ENCODE measurements at places on chromosomes 12 and 14. TPM values are rescaled to one million over a fixed set of nuclear protein-coding genes. Genes with fewer than 3 reads are reported as not detected.

DNA sequence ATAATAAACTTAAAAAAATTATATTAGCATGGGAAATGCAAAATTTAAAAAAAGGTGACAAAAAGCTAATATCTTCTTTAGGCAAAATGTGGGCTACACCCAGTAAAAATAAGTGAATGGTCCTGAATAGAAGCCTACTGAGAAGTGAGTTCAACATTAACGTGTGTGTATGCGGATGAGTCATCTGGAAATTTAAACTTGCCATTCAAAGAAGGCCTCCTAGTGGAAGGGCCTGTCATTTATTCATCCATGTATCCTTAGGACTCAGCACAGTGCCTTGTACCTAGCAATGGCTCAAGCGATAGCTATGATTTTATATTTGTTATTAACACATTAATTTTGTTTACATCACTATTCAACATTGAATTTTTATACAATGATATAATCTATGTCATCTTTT lies 226.2 kb downstream of the NUBPL start:
- DNase-seq, result no peak

- DNase-seq, result no peak
Observed at GRCh38 chr12:41942354-41942753, 202.3 kb downstream of the GXYLT1 start.

GRCh38 chr12:118334241-118334640 lies 38.5 kb downstream of the TAOK3 start:
- no peak for DNase-seq

DNA sequence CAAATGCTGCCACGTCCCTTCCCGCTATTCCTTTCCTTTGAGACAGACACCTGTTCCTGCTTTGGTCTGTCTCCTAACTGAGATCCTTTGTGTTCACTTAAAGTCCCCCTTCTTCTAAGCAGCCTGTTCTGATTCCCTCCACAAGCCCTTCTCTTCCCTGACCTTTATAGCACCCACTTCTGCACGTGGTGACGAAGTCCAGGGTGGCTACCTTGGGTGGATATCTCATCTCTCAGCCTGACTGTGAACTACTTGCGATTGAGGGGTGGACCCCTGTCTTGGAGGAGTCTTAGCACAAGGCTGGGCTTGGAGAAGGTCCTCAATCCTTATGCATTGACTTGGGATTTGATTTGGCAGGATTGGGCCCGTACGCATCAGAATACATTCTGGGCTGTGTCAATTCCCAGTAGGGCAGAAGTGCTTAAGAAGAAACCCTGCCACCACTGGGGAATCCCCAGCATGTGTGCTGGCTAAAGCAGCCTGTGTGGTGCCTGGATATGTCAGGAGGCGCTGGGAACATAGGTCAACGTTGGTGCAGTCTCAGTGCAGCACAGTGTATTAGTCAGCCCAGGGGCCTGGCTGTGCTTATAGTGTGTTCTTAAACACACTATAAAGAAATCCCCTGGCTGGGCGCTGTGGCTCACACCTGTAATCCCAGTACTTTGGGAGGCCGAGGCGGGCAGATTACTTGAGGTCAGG lies 23.6 kb downstream of the KRT80 start:
- DNase-seq, result no peak

GRCh38 chr14:93299866-93300265 lies 33.0 kb downstream of the BTBD7 start:
- DNase-seq, result no peak

GRCh38 chr12:78519422-78519821 lies 345.2 kb upstream of the SYT1 start:
- no peak for DNase-seq

- DNase-seq, result no peak
Observed at GRCh38 chr12:96338852-96339471, 61.3 kb downstream of the CDK17 start.

GRCh38 chr14:83133981-83134645 lies 1600.5 kb upstream of the SEL1L start:
- no peak for DNase-seq

DNA sequence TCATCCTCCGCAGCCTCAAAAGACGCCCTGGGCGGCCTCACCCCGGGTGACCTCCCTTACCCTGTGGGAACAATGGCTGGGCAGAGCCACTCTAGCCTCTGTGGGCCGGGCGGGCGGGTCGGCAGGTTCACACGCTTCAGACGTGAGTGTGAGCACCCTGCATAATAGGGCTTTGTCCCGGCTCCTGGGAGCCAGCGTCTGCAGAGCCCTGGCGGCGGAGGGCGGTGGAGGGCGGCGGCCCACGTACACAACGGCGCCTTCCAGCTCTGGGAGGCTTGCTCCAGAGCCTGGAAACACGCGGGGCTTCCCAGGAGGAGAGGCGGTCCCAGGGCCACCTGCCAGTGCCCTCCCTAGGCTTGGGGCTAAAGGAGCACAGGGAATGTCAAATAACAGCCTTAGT lies 205.6 kb downstream of the BCL11B start:
- no peak for DNase-seq

GRCh38 chr12:117352206-117352605 lies 9.2 kb downstream of the NOS1 start:
- DNase-seq, result no peak

GRCh38 chr14:71534506-71534905 lies 397.7 kb upstream of the RGS6 start:
- no peak for DNase-seq

DNA sequence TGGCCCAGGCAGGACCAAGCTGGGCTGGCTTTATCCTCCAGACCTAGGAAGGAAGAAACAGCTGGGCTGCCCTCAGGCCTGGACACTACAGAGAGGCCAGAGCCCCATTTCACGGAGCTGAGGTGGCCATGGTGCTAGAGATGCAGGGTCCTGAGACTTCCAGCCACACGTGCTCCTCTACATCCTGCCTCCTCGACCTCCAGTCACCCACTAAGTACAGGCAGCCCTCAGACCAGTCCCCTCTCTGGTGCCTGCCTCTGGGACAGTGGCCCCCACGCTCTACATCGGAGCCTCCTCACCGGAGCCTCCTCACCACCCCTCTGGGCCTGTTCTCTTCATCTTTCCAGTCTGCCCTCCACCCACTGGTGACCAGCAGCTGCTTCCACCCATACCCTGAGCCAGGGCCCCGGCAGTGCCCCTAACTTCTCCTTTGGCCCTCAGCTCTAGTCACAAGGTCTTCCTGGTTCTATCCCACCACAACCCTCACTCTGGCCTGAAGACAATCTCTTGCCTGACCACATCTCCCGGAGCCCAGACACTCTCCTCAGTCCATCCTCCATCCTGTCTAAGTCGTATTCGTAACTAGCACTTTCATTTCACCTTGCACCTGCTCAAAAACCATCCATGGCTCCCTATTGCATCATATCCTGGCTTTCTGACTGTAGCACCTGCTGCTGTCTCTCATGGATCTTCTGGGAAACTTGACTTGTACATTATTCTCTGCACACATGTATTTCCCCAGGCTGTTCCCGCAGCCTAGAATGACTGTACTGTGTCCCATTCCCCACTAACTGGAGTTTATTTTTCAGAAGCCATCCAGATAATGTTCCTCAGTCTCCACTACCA lies 43.9 kb downstream of the DIO3 start:
- DNase-seq, result no peak

GRCh38 chr14:51609251-51609954 lies 42.3 kb upstream of the FRMD6 start:
- DNase-seq, result no peak

DNA sequence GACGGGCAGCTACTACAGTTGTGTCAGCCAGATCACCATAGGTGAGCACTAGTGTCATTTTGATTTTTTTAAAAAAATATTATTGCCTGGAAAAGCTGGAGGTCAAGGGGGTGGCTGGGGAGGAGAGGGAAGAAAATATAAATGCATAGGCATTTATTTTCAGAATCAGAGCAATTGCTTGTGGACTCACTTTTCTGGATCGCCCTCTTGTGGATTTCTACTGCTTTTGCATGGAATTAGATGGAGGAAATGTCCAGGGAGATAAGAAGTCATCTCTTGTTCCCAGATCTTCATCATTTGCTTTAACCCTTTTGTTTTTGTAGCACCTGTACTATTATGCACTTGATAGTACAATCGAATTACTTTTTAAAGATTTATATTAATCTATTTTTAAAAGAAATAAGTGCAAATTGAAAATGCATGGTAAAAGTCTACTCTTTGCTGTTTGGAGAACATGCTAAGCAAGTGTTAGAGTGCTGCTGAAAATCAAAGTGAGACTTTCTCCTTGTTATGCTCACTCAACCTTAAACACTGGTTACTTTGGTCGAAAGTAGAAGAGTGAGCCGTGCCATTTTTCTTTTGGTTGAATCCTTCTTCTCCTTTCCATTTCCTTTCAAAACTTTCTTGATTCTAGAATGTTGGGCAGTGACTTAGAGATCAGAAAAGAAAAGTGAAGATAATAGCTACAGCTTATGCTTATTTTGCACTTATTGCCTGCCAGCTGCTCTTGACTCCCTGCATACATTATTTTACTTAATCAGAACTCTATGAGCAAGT lies 60.6 kb upstream of the ANO4 start:
- no peak for DNase-seq

DNA sequence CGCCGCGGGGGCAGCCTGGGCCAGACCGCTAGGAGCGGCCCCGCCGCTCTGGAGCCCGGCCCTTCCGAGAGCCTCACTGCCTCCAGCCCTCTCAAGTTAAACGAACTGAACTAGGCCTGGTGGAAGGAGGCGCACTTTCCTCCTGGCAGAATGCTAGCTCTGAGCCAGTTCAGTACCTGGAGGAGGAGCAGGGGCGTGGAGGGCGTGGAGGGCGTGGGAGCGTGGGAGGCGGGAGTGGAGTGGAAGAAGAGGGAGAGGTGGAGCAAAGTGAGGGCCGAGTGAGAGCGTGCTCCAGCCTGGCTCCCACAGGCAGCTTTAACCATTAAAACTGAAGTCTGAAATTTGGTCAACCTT lies 5.3 kb downstream of the LTB4R start:
- no peak for DNase-seq

DNA sequence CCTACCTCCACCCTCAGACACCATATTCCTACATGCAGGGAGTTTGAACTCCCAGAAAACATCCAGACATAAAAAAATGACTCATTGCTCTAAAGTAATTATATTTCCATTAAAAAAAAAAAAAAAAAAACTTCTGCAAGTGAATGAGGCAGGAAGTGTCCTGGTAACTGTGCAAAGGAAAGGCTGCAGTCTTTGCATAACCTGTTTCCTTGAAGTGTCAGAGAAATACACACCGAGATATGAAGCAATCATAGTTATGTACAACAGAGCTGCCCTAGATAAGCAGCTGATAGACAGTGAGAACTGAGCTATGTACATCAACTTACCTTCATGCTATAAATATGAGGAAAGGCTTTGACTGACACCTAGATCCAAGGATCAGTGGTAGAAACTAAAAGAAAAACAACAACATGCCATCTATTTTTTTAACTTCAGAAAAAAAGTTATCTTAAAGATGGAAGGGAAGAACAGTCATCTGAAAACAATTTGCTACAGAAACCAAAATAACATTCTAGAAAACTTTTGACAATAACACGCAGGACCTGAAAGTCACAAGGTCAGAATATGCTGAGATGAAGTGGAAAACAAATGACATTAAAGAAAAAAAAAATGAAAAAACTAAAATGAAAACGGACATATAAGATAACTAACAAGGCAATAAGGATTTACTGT lies 263.2 kb downstream of the SEC23A start:
- DNase-seq, result no peak

DNA sequence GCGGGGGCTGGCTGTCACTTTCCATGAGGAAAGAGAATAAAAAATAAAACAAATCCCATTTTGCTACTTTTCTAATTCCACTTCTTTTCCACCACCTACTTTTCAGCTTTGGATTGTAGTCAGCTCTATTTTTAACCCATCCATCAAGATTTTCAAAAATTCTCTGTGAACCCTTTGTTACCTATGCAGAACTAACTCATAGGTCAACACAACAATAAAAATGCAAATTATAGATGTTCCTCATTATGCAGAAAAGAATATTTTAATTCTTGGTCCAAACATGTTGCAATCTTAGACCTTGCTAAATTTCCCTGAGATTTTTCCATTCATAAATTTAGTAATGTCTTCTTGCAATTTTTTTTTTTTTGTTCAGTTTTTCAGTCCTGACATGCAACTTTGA lies 454.5 kb downstream of the ADAMTS20 start:
- DNase-seq, result no peak

DNA sequence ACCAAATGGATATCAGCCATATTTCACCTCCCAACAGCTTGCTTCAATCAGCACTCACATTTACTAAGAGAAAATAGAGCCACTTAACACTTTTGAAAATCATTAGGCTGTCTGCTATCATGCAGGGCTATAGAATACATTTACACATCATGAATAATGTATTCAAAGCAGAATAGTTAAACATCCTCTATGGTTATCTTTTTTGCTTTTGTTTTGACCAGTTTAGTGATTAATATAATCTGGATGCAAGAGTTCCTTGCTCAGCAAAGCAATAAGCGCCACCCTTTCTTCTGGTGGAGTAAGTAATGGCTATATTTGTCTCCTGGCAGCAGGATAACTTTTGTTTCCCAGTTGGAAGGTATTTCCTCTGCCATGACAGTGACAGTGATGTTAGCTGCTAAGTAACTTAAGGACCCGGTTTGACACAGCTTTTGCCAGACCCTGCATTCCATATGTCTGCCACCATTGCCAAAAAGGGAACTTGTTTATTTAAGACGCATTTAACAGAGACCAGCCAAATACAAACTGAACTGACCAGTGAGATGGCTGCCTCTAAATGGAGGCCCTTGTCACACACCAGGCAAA lies 70.3 kb upstream of the NR2C1 start:
- DNase-seq, result no peak

Gene ANO2
- not detected for total RNA-seq

Gene KLHDC1
- total RNA-seq, result 2.0 TPM

Gene AQP2
- total RNA-seq, result not detected

Gene FAM186B
- 0.11 TPM for total RNA-seq

Gene DDIT3
- 13.2 TPM for total RNA-seq

Gene VDR
- 83.4 TPM for total RNA-seq

Gene METTL25
- 7.4 TPM for total RNA-seq

Measured in CD8-positive, alpha-beta memory T cell (primary cell).